Germinal center (tissue), 1 donor: ENCODE measurements at places on chromosomes 12 and 14.
A peak's percentile ranks its signal among the peaks of the same experiment; 100 is the strongest.

DNA sequence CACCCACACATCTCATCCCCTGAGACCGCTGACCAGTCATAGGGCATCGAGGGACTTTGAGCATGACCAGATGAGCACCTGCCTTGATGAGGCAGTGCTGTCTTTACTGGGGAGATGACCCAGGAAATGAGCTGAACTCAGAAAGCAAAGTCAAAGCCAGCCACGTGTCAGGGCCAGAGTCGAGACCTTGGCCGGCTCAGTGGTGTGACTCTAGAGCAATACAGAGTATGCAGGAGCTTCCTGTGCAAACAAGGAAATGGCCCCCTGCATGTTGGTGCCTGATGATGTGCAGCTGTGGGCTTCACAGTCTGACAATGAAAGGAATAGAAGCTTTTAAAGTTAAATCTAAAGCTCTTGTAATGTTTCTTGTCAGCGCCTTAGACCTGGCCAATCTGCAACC lies 332.9 kb downstream of the PCNX1 start:
- DNase-seq, result no peak

DNA sequence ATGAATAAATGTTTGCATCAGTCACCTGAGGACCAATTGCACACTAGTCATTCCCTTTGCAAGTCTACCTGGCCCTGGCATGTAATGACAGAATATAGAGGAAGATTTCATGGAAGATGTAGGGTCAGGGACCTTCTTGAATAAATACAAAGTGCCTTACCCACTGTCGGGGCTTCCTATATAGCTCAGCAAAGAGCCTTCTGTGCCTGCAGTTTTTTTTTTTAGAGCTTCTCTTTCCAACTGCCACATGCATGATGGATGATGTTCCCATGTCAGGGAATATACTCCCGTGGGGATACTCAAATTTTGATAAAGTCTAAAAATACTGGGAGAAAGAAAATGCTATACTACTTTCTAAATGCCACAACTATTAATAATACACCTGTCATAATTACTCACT lies 176.7 kb downstream of the ADCK1 start:
- no peak for DNase-seq

GRCh38 chr14:68894123-68894522 lies 85.0 kb downstream of the ACTN1 start:
- DNase-seq, result no peak

DNA sequence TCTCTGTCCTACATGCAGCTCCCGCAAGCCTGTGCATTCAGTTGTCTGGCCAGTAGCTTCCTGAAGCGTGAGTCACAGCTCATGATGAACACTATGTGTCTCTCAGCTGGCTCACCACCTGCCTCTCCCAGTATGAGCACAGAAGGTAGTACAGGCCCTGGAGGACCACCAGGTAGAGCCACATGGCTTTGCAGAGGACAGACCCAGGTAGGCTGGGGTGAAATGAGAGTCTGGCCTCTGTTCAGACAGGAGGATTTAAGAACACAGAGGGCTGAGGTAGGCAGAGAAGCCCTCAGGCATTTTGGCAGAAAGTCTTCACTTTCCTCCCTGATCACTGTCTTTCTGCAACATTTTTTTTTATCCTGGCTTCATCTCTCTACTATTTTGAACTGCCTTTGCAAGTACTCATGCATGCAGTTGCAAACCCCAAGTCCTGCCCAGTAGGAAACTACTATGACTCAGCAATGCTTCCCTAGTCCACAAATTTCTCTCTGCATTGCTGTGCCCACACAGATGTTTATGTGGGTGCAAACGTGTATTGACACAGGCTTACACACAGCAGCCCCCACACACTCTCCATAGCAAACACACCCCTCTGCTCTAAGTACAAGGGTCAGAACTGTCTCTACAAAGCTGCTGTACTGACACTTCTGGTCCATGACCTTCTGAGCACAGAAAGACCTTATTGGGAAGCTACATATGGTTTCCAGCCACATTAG lies 7.2 kb upstream of the SDR9C7 start:
- DNase-seq, result no peak

DNA sequence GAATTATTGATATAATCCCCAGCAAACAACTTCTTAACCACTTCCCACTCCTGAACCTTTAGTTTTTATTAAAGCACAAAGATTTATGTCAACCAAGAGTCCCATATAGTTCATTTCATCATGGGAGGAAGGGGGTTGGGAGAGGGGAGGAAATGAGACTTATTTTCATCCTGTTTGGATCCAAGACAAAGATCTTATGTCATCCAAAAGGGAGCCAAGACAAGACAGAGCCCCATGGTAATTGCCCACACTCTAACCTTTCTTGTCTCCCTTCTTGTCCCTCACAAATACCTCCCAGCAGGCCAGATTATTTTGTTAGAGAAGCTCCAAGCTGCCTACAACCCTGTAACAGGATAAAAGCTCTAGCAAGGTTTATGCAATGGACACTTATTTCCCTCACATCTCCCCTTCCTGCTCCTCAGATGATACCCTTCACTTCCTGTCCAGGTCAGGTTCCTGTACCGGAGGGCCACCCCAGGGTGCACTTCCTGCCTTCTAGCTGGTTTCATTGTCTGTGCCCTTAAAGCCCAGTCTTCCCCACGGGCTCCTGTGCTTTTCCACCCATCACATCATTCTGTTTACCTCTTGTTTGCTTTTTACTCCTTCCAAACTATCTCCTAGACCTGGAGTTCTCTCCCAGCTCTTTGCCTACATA lies 123.7 kb upstream of the MDM1 start:
- DNase-seq, result no peak

- no peak for DNase-seq
Observed at GRCh38 chr14:43587183-43587582, 919.9 kb downstream of the FSCB start.

DNA sequence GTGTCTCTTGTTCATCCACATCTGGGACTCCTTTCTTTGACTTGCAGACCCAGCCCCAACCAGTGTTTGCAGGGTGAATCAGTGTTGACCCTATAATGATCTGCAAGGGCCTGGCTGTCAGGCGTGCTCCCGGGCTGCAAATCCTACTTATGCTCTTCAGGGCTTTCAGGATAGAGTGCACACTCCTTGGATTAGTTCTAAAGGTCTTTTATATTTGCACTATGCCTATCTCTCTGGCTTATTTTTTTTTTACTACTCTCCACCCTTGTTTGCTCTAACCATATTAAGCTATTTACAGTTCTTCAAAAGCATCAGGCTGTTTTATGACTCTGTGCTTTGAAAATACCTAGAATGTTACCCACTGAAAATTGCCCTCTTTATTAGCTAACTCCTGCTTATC lies 4.3 kb upstream of the PRICKLE1 start:
- no peak for DNase-seq

- DNase-seq, result peak; percentile 43
Observed at GRCh38 chr12:104462931-104463339, 6.2 kb downstream of the CHST11 start.

DNA sequence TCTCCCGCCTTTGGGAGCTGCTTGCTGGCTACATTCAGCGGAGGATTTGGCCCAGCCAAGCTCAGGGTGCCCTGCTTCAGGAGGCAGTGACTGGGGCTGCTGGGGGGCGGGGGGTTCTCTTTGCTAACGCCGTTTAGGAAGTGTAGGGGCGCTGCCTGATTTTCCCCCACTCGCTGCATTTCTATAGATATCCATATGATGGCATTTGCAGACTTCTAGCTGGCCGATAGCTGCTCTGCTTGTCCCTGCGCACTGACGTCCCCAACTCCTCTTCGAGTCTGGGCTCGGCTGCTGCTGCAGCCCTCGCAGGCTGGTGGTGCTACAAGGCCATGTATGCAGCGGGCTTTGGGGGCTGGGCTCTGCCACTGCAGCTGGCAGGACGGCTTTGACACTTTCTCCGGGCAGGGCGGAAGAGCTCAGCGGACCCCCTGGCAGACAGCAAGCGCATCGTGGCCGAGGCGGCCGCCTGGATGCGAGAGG lies 3.1 kb downstream of the LRFN5 start:
- no peak for DNase-seq

DNA sequence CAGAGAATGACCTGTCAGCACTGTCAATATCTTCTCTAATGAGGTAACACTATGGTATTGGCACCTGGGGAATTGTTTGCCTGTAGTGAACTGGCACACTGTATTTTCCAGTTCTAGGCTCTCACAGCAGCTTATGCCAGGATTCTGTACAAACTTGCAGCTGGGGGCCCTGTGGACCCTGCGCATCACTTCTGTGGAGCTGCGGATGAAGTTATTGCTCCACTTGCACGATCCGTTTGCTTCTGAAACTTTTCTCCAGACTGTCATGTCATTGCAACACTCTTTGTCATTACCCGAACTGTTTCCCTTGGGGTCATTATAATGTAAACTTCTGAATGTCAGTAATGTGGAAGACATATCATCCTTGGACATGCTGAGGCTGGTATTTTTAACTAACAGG lies 3.9 kb downstream of the RNASE11 start:
- DNase-seq, result no peak

DNA sequence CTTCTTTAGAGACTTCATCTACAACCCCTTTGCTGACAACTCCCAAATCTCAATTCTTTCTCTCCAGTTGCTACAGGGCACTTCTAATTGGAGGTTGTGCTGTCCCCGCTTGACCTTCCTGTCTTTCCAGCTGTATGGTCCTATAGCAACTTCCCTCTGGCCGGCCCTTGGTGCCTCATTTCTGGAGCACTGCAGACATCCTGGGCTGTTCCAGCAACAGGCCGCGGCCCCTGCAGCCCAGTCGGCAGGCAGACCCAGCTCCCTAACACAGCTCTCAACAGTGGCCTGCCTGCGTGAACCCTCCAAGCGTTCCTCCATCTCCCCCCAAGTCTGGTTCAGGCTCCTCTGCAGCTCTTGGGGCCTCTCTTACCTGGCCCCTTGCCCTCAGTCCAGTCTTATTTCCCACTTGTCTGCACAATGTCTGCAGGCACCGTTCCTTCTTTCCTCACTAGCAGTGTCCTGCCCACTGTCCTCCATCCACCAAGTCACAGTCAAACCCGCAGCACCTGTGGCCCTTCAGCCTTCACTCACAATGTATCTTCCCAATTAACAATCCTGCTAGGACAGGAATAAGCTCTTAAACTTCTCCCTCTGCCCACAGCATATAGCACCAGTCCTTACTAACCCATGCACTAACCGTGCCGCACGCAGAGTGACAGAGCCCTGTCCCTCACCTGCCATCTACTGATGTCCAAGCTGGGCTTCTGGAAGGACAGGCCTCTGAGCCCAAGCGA lies 1.6 kb upstream of the EML1 start:
- DNase-seq, result no peak

DNA sequence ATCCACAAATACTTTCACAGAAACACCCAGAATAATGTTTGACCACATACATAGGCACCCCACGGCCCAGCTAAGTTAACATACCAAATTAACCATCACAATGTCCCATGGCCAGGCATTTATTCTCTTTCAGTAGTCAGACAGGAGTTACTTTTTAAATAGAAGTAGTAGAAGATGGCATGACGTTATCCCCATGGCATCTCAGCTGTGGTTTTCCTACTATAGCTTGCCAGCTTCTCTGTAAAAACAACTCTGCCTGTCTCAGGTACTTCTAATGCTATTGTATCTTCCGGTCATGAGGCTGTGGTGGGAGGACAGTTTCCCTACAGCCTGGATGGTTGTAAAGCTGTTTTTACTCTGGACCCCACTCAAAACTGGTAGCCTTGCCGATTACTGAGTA lies 19.3 kb downstream of the CTSG start:
- no peak for DNase-seq

DNA sequence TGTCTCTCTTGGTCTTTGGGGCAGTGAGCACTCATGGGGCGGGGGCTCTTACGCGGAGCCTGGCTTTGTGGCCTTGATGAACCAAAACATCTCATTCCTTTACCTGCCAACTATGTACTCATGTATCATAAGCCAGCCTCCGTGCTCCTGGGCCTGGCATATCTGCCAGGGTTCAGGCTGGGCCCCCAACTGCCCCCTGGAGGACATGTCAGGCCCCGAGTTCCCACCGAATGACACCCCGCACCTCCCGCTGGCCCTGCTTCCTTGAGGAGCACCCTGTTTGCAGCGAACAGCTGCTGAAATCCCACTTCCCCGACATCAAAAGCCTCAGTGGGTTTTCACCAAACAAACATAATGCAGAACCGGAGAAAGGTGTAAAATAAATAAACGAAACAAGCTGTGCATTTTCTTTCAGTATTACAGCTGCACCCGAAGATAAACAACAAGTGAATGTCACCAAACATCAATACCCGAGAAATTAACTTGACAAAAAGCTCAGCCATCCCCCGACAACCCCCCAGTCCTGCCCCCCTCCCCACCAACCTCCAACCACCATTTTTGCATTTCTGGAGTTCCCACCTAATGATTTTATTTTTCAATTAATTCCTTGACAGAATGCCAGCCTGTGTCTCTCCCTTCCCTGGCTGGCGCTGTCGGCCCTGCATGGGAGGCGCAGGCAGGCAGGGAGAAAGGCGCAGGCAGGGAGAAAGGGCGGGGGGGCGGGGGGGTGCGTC lies 139.2 kb downstream of the RBM19 start:
- DNase-seq, result no peak

DNA sequence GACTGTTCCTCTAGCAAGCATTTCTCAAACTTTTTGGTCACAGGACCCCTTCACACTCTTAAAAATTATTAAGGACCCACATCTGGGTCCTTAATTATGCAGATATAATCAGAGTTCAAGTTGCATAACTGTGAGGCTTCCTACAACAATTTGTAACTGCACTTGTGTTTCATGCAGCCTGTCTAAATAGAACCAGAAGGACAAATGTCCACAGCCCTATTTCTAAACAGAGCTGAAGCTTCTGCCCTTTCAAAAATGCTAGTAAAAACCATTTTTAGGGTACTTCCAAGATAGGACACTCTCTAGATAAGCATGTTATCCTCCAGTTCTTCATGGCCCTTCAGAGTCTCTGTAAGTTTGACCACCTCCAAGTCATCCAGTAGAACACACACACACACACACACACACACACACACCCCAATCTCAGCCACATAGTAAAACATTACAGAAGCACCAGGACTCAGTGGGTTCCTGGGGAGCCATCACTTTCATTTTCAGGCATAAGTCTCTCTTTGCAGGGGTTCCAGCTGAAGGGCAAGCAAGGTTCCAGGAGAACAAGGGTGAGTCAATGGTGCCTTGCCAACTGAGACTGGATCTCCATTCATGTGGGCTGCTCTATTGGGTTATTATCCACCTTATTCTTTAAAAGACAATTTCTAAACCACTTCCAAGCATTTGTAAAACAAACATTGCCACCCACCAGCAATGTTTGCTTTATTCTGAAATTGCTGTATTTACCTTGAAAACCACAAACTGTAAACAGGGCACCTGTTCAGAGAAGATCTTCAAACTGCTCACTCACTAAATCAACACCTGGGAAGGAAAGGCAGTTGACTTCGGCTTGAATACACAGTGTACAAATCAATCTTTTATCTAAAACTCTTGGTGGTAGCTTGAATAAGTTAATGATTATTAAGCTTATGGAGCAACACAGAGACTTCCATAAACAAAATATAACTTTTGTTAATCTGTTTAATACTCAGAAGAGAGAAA lies 64.1 kb downstream of the ITPR2 start:
- no peak for DNase-seq

GRCh38 chr14:95272057-95272456 lies 47.7 kb downstream of the CLMN start:
- DNase-seq, result no peak

GRCh38 chr12:92908108-92908507 lies 21.0 kb downstream of the EEA1 start:
- no peak for DNase-seq
